ENCODE measurements at places on chromosomes 5 and 9. TPM values are rescaled to one million over a fixed set of nuclear protein-coding genes. Genes with fewer than 3 reads are reported as not detected.

The GLRA1 gene
- not detected for total RNA-seq

The FLT4 gene
- total RNA-seq: 0.27 TPM

The GZMA gene
- total RNA-seq: not detected

The VAV2 gene
- 2.2 TPM for total RNA-seq

The MYORG gene
- 1.3 TPM for total RNA-seq

The OBP2B gene
- not detected for total RNA-seq

The C9orf153 gene
- 0.81 TPM for total RNA-seq

The IL5 gene
- total RNA-seq: not detected

The IGFBPL1 gene
- under 0.01 TPM for total RNA-seq

The EGR1 gene
- 27.2 TPM for total RNA-seq

The CSF1R gene
- 3.2 TPM for total RNA-seq

The CDKN2A gene
- 0.27 TPM for total RNA-seq

The BTNL9 gene
- total RNA-seq: under 0.01 TPM

The NFIB gene
- total RNA-seq: 1.1 TPM

The TCERG1 gene
- total RNA-seq: 61.7 TPM

The GBGT1 gene
- 54.9 TPM for total RNA-seq

The GFI1B gene
- 72.4 TPM for total RNA-seq

The GDF9 gene
- 0.54 TPM for total RNA-seq

The PRUNE2 gene
- total RNA-seq: 1.3 TPM

The TMOD1 gene
- 1.6 TPM for total RNA-seq

The HRCT1 gene
- total RNA-seq: not detected

The DDX4 gene
- not detected for total RNA-seq

The C9 gene
- not detected for total RNA-seq

The KCTD16 gene
- total RNA-seq: under 0.01 TPM

The SYK gene
- 62.7 TPM for total RNA-seq

The EXOSC2 gene
- 33.4 TPM for total RNA-seq
